ENCODE measurements at places on chromosomes 16 and 17.

GRCh38 chr17:57819867-57820266 lies 30.0 kb downstream of the MRPS23 start:
- DNase-seq: no peak

DNA sequence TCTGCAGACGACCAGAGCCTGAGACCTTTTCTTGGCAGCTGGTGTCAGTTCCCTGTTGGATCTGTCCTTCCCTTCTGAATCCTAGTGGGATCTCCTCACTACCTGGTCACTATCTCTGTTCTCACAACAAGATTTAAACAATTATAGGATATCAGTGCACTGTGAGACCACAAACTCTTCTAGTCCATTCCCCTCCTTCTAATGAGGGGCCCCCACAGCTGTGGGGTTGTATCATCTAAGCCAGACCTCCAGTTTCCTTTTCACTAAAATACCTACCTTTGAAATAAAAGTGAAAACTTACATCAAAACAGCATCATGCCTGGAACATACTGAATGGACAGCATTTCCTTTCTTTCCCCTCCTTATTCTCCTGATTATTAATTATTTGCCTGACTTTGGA lies 233.2 kb downstream of the PRKCA start:
- no peak for DNase-seq

DNA sequence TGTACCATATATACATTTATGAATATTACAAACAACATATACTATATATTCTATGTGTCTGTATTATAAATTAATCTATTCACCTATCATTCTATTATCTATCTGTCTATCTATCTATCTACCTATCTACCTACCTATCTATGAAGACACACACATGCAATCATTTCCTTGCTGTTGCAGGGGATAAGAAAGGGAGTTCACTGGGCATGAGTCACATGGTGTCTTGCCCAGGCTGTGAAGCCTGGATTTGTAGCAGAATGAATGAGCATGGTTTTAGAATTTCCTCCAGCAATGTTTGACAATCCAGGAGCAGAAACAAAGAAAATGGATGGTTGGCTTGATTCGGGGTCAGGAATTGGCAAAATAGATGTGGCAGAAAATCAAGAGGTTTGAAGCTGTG lies 23.2 kb upstream of the FAM20A start:
- DNase-seq: no peak

- DNase-seq: no peak
Observed at GRCh38 chr16:70805787-70806186, 4.8 kb upstream of the VAC14 start.

- DNase-seq: no peak
Observed at GRCh38 chr17:49910094-49910857, 58.7 kb upstream of the DLX4 start.

DNA sequence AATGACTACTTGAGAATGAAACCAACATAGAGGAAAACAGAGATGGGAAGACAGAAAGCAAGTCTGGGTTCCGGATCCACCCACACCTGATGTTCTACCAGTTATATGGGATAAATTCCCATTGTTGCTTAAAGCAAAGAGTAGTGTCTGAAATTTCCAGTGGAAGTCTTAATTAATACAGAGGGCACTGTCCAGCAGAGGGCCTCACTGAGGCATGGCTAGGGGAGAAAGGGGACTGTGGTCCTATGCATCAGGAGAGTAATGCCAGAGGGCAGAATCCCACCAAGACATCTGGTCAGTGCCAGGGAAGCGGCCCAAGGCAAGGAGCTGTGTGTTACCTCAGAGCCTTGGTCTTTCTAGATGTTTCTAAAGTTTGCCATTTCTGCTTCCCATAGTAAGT lies 7.5 kb upstream of the UMOD start:
- no peak for DNase-seq

DNA sequence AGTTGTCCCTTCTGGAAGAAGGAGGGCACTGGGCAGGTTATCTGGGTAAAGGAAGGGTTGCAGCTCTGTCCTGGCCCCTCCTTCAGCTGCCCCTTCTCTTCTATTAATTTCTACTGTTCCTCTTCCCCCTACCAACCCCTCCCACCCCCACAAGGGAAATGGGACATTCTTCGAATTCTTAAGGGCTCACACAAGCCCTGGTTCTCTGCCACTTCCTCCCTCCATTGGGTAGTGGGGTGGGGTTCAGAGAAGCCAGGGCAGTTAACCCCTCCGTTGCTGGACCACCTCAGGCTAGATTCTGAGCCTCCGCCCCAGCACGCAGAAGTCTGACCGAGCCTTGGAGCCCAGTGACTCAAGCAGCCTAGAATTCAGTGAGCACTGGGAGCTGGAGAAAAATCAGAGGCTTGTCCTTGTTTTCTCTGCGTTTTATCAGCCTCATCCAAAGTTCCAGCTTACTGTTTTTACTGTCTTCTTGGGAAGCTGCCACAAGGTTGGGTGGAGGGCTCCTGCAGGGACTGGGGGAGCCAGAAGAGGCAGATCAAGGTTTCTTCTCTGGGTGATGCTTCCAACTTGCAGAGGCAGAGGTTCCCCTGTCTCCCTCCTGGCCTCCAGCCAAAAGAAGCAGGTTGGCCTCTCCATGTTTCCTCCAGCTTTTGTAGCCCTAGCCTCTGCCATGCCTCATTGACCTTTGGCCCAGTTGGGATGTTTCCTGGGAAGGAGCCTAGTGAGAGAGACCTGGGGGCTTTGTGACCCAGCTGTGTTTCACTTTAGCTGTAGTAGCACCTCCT lies 10.2 kb downstream of the LASP1 start:
- no peak for DNase-seq

DNA sequence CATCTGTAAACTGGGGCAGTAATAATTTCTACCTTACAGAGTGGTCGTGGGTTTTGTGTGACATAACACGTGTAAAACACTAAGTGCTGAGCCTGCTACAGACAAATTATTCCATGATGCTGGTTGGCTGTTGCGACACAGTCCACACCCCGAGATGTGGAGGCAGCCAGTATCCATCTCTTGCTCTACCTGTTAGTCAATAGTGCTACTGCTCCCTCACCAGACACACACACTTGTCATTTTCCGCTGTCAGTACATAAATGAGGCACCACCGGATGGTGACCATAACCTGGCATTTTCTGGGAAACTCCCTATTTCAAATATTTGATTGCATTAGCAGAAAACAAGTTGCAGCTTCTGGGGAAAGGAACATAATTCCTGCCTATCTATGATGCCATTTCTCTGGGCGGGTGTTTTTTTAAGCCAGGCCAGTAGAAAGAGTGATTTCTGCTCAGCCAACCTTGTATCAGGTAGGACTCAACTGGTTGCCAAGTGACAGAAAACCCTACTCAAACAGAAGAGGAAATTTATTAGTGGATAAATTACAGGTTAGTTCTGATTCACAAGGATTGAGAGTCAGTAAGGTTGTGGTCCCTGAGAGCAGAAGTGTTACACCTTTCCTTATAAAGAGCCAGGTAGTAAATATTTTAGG lies 24.1 kb downstream of the DNAJA2 start:
- DNase-seq: no peak

- DNase-seq: no peak
Observed at GRCh38 chr16:79253100-79253631, 347.4 kb downstream of the MAF start.

DNA sequence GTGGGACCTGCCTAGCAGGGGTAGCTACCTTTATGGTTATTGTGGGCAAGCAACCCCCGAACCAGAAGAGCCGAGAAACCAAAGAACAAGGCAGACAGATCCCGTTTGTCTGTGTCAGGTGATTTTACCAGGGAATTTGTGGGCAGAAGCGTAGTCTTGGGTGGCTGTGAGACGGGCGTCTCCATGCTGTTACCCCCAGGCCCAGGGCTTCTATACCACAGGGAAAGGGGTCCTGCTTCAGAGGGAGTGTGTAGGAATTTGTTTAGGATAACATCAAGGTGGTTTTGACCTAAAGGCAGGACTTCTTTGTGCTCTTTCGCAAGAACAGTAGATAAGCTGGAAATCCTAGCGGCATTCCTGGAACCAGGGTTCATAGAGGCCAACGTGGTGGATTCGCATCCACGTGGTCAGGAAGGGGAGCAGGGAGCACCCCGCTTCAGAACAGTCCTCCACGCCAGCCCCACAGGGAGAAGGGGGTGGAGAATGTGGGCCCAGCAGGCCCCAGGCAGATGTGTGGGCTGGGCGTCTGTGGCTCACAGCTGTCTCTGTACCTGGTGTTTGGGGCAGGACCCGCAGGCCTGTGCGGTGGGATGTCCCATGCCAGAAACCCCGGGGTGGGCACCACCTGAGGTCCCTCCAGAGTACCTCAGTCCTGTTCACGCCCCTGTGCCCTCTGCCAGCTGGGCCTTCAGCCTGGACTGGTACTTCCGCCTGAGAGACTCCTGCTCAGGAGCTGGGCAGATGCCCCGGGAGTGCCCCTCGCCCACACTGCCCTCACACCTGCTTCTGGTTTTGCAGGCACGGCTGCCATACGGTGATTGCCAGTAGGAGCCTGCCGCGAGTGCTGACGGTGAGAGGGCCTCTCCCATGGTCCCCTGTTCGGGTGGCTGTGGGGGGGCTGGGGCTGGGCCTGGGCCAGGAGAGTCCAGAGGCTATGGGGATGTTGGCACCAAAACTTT lies 4.1 kb downstream of the DECR2 start:
- DNase-seq: no peak

DNA sequence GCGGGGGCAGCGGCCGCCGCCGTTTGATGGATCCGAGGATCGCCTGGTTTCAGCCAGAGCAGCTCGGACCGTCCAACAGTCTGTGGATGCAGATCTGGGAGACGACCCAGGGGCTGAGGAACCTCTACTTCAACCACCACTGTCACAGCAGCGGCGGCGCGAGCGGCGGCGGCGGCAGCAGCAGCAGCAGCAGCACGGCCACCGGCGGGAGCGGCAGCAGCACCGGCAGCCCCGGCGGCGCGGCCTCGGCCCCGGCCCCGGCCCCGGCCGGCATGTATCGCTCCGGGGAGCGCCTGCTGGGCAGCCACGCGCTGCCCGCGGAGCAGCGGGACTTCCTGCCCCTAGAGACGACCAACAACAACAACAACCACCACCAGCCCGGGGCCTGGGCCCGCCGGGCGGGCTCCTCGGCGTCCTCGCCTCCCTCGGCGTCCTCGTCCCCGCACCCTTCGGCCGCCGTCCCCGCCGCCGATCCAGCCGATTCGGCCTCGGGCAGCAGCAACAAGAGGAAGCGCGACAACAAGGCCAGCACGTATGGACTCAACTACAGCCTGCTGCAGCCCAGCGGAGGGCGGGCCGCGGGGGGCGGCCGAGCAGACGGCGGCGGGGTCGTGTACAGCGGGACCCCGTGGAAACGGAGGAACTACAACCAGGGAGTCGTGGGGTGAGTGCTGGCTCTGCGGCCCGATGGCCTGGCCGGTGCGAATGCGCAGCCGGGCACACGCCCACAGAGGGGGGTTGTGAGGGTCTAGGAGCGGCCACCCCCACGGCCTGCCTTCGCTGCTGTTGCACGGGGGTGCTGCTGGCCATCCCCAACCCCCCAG lies 702 bp downstream of the TENT4B start:
- DNase-seq: peak; percentile 17

DNA sequence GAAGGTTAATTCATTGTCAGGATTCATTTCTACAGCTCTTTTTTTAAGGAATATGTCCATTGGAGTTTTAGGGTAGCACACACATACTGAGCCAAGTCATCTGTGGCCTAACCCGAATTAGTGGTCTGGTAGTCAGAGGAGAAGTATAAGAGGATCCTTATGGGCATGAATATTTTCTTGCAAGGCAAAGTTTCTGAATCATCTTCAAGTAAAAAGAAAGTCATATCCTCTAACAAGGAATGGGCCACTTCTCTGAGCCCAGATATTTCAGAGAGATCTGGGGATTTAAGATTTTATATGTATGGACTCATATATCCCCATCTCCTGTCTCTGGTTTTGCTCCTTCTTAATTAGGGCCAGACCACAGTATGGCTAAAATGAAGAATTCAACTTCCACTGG lies 99.2 kb upstream of the CDH8 start:
- no peak for DNase-seq

DNA sequence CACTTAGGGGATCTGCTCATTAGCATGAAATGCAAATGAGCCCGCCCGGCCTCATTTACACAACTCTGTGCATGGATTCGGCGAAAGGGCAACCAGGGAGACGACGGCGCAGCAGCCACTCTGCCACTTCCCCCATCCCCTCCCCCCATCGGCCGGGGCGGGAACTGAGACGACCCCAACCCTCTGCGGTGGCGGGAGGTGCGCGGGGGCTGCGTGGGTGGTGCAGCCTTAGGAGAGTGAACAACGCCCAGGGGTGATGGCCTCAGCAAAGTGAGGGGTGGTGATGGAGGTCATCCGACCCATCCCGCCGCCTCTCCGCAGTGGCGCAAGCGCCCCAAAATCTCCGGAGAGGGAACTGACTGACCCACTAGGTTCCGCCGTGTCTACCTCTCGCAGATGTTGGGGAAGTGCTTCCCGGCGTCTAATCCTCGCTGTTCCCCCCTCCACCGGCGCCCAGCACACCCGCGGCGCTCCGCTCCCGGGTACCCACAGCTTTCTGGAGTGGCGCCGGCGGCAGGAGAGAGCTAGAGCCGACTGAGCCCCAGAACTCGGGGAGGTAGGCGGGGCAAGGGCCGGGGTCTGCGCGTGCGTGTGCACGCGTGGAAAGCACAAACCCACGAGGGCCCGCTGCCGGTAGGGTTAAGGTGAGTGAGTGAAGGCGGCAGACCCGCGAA lies 1.4 kb upstream of the CACNA1G start:
- DNase-seq: no peak

- DNase-seq: no peak
Observed at GRCh38 chr17:9023392-9024218, 2.3 kb downstream of the NTN1 start.

DNA sequence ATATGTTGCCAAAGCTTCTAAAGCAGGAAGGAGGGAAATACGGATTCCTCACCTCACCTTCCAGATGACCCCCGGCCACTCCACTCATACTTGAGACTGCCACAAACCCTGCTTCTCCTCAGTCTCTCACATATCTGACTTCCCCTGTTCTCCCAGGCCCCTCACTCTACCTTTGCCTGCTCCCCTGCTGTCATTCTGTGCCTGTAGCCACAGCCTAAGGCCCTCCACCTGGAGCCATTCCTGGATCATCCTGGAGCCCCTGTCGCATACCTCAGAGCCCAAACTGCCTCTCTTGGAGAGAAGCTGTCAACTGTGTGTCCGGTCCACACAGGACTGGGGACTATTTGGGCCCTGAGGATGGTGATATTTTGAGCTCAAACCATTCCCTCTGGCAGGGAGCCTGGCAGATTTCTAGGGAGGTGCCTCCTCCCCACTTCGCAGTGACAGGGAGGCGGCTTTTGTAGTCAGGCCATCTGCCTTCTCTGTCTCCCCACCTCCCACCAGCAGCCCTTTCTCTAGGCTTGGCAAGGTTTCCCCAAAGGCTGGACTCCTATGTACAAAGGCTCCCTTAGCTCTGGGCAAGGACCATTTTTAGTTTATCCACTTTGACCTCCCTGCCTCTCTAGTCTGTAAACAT lies 2.3 kb upstream of the MED24 start:
- DNase-seq: no peak

DNA sequence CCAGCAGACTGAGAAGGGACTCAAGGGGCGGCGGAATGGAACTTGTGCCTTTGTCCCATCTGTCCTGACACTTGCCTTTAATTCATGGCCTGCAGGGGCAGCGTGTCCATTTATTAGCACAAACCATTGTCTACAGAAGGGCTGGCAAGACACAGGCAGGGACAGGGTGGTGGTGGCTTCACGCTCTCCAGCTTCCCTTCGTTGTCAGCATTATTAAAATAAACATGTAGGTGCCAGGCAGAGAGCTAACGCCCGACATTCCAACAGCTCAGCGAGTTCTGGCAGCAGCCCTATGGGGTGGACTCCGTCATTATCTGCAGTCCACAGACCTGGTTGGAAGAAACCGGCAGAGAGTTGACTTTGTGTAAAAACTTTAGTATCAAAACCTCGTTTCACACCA lies 16.3 kb downstream of the DNAI2 start:
- no peak for DNase-seq
